Activated naive CD8-positive, alpha-beta T cell treated with anti-CD3 and anti-CD28 coated beads for 36 hours (primary cell): ENCODE measurements at places on chromosomes 5 and 9. TPM values are rescaled to one million over a fixed set of nuclear protein-coding genes. Genes with fewer than 3 reads are reported as not detected.

The RANBP17 gene
- total RNA-seq, result 0.35 TPM

The STKLD1 gene
- 0.16 TPM for total RNA-seq

The PCDHGB6 gene
- total RNA-seq, result not detected

The PAEP gene
- total RNA-seq, result not detected

The FOXD4L5 gene
- total RNA-seq, result 0.10 TPM

The SPINK7 gene
- not detected for total RNA-seq

The PCDHGA4 gene
- total RNA-seq, result not detected

The LRRC70 gene
- 0.43 TPM for total RNA-seq

The GAPVD1 gene
- 44.0 TPM for total RNA-seq

The CCNO gene
- total RNA-seq, result 0.14 TPM

The AGXT2 gene
- not detected for total RNA-seq

The SHOC1 gene
- not detected for total RNA-seq

The NR2F1 gene
- not detected for total RNA-seq

The TUSC1 gene
- total RNA-seq, result 0.14 TPM

The CAMK4 gene
- total RNA-seq, result 68.0 TPM

The OR13C3 gene
- not detected for total RNA-seq

The NKD2 gene
- 0.66 TPM for total RNA-seq

The PCDHGC5 gene
- not detected for total RNA-seq

The CTXN3 gene
- total RNA-seq, result not detected

The CXXC5 gene
- 2.0 TPM for total RNA-seq

The FBXO10 gene
- 1.9 TPM for total RNA-seq

The ARHGEF28 gene
- not detected for total RNA-seq

The TPM2 gene
- total RNA-seq, result 3.3 TPM

The CCDC192 gene
- total RNA-seq, result not detected

The IL31RA gene
- total RNA-seq, result not detected

The NR5A1 gene
- total RNA-seq, result not detected

The GPX8 gene
- total RNA-seq, result not detected

The NAIF1 gene
- 11.2 TPM for total RNA-seq

The BRD9 gene
- total RNA-seq, result 51.6 TPM

The DIRAS2 gene
- total RNA-seq, result not detected

The WNT8A gene
- not detected for total RNA-seq

The MEF2C gene
- 1.5 TPM for total RNA-seq

The CBY3 gene
- total RNA-seq, result 0.68 TPM

The TAS2R1 gene
- total RNA-seq, result not detected
